ACHN (cell line): ENCODE measurements at places on chromosomes 3 and 15.

DNA sequence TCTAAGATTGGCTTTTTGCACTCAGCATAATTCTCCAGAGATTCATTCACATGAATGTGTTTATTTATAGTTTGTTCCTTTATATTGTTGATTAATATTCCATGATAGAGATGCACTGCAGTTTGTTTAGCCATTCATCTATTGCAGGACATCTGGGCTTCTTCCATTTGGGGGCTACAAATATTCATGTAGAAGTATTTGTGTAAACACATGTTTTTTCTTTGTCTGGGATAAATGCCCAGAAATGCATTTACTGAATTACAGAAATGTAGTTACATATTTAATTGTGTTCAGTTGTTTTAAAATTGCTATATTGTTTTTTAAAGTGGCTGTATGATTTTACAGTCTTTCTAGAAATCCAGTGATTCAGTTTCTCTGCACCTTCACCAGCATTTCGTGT, 635.0 kb downstream of the ZIC1 start:
- no peak for DNase-seq

GRCh38 chr3:13152826-13153710, 79.8 kb upstream of the IQSEC1 start:
- no peak for DNase-seq

DNA sequence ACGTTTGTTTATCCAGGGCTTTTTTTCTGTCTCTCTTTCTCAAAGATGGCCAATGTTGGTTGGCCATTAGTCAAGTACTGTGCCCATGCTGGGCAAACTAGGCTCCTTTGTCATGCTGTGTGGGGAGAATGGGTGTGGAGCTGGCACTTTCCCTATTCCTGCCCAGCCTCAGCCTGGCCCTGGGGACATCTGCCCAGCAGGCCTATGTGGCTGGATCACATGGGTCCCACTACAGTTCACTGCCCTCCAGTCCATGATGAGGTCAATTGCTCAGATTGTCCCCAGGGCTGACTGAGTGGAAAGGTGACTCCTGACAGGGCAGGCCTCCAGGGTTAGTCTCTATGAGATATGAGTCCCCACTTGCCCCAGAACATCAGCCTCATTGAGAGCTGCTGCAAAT, 54.4 kb upstream of the HERC1 start:
- DNase-seq: no peak

- no peak for DNase-seq
Observed at GRCh38 chr3:40691452-40691861, 166.7 kb downstream of the ZNF621 start.

GRCh38 chr3:71111784-71112440, 471.6 kb downstream of the FOXP1 start:
- peak; percentile 37 for DNase-seq

GRCh38 chr15:27668471-27669220, 430.5 kb downstream of the OCA2 start:
- no peak for DNase-seq

DNA sequence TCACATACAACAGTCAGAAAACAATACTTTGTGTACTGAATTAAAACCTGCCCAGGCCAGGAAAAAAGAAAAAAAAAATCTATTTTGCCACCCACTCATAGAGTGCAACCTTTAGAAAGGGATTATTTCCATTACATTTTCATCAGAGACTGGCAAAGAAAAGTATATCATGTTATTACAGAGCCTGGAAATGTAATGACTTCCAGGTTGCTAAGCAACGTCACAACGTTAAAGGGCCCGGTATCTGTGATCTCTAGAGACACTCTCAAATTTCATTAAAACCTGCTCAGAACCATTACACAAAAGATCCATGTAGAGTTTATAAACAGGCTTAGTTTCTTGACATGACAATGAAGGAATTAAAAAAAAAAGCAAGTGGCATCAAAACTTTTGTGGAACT, 170.5 kb downstream of the CTNNB1 start:
- no peak for DNase-seq

DNA sequence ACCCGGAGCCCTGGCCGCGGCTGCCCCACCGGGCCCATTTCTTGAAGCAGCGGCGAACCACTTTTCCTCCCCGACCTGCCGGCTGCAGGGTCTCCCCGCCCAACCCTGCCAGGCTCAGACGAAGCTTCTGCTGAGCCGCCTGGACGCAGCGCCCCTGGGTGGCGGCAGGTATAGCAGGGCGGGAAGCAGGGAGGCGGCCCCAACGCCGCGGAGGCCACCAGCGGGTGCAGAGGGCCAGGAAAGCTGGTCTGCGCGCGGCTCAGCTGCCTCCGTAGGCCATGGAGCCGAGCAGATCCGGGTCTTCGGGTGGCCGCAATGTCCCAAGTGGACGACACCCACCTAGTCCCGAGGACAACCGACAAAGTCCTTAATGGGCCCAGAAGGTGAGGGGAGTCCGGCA, 21.9 kb upstream of the SRPRB start:
- DNase-seq: no peak

DNA sequence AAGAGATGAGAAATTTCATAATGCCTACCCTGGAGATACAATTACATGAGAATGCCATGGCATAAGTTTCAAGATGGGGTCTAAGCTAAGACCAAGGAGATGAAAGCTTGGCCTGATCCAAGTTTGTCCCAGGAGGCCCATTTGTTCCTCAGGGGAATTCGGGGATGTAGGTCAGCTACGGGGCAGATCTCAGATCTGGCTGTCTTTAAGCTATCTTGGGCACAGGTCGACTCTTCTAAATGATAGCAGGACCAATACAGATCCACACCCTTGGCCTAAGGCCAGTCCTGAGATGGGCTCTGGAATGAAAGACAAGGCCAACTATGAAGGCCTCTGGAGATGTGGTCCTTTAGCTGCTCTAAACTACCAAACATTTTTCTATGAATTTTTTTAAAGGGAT, 16.6 kb downstream of the ABI3BP start:
- no peak for DNase-seq

DNA sequence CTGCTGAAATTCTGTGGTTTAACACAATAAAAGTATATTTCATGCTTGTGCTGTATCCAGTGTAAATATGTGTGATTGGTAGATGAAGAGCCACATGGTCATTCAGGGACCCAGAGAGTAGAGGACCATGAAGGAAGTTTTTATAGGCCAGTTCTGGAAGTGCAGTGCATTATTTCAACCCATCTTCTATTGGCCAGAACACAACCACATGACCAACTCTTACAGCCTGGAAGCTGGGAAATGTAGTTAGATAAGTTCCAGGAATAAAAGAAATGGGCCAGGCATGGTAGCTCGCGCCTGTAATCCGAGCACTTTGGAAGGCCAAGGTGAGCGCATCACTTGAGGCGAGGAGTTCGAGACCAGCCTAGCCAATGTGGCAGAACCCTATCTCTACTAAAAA, 21.4 kb upstream of the PRTG start:
- no peak for DNase-seq

DNA sequence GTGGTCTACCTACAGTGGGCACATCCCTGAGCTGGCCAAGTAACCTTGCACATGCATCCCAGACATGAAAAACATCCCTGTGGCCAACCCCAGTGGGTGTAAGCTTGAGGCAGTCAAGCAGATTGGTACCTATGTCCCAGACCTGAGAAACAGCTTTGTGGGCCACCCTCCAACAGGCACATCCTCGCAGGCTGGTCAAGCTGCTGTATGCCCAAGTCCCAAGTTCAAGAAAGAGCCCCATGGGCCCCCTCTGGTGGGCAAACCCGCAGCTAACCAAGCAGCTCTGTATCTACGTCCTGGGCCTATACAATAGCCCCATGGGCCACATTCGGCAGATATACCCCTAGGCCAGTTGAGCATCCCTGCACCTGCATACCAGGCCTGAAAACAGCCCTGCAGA, 186.3 kb upstream of the GPR149 start:
- no peak for DNase-seq

GRCh38 chr3:9008550-9009255, 45.4 kb upstream of the RAD18 start:
- DNase-seq: no peak

GRCh38 chr15:82540055-82540983, at the start of gene RPS17:
Gene RPS17, minus strand, starts transcription at chr15:82540457. Its CDS starts 29 bp downstream, at chr15:82540428.
- DNase-seq: peak; percentile 90

DNA sequence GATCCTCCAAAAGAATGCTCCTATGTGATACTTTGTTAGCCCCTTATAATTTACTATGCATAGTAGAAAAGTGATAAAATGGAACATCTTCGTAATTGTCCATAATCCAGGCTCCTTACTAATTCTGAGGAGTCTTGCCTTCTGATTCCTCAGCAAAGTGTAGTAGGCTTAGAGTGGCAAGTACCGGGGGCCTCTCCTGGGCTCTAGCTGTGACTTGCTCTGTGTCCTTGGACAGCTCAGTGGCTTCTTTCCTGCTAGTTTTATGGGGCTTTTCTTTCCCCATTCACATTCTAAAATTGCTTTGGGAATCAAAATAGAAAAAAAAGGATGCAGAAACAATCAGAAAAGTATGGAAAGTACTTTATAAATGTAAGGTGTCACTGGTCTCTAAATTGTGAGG, 211.0 kb downstream of the RORA start:
- DNase-seq: no peak

DNA sequence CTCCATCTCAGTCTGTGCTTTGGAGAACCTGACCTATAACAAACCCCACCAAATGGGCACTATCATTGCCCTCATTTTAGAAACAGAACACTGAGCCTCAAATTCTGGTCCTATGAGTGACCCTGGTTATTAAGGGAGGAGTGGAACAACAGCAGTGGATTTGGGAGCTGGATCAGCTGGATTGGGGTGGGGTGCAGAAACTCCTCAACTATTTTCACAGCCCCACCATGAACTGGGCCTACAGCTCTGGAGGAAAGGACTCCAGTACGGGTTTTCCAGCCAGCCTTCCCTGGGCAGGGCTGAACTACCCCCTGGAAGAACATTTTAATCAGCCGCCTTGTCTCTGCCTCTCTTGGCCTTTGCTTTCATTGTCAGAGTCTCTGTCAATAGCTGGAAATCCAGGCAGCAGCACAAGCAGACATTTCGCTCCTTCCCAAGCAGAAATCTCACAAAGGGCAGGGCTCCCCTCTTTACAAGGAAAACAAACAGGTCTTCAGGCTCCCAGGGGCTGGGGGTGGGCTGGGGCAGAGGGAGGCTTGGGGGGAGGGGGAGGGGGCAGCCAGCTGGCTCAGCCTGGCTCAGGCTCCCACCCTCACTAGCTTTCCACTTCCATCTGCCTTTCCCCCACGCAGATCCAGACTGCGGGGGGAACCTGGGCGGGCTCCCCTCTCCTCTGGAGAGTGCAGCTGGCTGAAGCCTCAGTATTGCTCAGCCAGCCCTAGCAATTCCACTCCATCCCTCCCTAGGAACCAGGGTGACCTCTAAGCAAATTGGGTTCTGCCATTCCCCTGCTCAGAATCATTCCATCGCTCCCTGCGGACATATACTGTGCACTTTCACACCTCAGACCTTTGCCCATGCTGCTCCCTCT, 13.7 kb upstream of the TLE3 start:
- peak; percentile 37 for DNase-seq

GRCh38 chr3:132022914-132023313, 11.9 kb downstream of the CPNE4 start:
- no peak for DNase-seq

GRCh38 chr15:44327578-44327977, 39.1 kb downstream of the GOLM2 start:
- DNase-seq: peak; percentile 37

- no peak for DNase-seq
Observed at GRCh38 chr3:135581806-135582205, 383.7 kb upstream of the PPP2R3A start.

DNA sequence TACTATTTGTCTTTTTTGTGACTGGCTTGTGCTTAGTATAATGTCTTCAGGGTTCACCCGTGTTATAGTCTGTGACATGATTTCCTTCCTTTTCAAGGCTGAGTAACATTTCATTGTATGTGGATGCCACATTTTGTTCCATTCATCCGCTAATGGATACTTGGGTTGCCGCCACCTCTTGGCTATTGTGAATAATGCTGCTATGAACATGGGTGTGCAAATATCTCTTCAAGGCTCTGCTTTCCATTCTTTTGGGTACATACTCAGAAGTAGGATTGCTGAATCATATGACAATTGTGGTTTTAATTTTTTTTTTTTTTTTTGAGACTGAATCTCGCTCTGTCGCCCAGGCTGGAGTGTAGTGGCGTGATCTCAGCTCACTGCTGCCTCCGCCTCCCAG, 15.4 kb downstream of the CRTC3 start:
- no peak for DNase-seq

- DNase-seq: no peak
Observed at GRCh38 chr3:116020495-116020894, 397.2 kb downstream of the GAP43 start.

- peak; percentile 45 for DNase-seq
Observed at GRCh38 chr15:31396881-31397560, 70.4 kb downstream of the KLF13 start.

GRCh38 chr15:48090115-48090514, 30.7 kb upstream of the SLC24A5 start:
- no peak for DNase-seq

- DNase-seq: no peak
Observed at GRCh38 chr3:147380387-147380951, 25.9 kb downstream of the ZIC4 start.
